Brain pericyte (primary cell): ENCODE measurements at places on chromosomes 7 and 10.

- peak; percentile 60 for DNase-seq
Measured at GRCh38 chr10:15571575-15571974, 148.1 kb downstream of the ITGA8 start.

- peak; percentile 40 for DNase-seq
Measured at GRCh38 chr7:111734954-111735660, 172.8 kb upstream of the IMMP2L start.

DNA sequence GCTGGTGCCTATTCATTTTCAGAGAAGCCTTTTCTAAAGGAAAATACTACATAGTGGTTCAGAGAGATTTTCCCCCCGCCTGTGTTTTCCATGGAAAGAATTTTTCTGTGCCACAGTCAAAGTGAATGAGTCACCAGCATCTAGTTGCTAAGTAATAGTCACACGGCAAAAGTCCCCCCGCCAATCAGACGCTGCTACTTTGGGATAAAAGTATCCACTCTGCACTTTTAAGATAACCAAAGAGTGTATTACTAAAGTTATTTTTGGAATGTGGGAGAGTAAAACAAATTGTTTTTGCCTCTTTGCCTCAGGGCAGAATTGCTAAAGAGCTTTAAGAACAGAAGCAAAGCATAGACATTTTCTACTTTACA, 23.5 kb downstream of the ABLIM1 start:
- DNase-seq = no peak

- DNase-seq = no peak
Measured at GRCh38 chr7:39527296-39527695, 38.9 kb upstream of the YAE1 start.

DNA sequence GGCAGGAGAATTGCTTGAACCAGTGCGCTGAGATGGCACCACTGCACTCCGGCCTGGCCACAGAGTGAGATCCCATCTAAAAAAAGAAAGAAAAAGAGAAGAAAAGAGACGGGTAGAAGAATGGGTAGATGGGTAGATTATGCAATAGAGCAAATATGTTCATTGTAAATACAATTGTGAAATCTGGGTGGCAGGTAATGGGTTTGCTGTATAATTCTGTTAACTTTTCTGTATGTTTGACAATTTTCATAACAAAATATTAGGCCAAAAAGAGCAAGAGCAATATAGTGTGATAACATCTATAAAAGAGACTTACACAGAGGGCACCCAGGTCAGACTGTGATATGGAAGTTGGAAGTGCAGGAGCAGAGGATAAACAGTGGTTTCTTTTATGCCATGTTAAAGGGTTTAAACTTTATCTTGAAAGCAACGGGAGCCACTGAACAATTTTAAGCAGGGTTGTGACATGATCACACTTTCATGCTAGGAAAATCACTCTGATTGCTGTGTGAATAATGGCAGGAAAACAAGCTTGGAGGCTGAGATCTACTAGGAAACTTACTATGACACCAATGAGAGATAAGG, 6.7 kb upstream of the COL28A1 start:
- DNase-seq = no peak

- no peak for DNase-seq
Measured at GRCh38 chr7:106486331-106486730, 174.6 kb downstream of the CCDC71L start.

DNA sequence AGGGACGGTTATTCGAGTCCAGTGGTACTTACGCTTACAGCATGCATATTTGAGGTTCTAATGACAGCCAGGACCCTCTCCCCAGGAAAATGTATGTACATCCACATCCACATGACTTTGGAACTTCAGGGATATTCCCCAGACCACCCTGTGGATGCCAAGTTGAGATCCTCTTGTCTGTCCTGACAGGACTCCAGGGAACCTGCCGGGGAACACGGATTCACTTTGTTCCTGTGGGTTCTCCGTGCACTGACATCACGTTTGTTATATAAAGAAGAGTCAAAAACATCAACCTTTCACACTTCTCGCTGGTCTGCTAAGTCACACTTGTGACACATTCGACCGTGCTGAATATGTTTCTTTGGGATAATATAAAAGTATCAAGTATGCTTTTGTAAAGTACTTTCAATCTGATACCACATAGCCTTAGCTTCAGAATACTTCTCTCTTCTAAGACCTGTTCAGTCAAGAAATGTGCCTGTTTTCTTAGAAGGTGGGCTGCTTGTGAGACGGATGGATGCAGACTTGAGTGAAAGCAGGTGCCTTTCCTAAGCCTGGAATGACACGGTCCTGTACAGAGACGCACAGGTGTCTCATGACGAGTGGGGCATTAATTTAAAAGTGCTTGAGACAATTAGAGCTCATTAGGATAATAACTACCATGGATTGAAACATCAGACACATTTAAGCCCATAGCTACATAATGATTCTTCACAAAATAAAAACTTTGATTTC, 38.7 kb downstream of the CALML5 start:
- DNase-seq = no peak

DNA sequence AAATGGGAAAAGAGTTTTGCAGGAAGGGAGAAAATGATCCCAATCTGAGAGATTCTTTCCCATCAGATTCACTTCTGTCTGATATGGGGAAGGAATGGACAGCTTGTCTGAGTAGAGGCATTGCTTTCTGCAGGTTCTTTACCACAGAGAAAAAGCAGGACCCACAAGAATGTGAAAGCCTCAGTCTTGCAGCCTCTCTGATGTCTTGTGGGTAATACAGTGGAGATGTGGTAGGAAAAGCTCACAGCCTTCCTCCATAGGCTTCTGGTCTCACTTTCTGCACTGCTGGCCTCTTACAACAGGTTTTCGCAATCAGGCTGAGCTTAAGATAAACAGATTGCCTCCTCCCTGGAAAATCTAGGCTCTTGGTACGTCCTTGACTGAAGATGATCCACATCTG, 551 bp downstream of the IFIT1 start:
- no peak for DNase-seq

- DNase-seq = no peak
Measured at GRCh38 chr10:113534423-113534822, 18.4 kb upstream of the HABP2 start.

- DNase-seq = no peak
Measured at GRCh38 chr7:16933296-16934279, 51.8 kb upstream of the AGR3 start.

- DNase-seq = no peak
Measured at GRCh38 chr7:148296994-148297644, 293.4 kb upstream of the C7orf33 start.

- DNase-seq = no peak
Measured at GRCh38 chr7:24786306-24786705, 29.0 kb upstream of the GSDME start.

- no peak for DNase-seq
Measured at GRCh38 chr7:30928254-30928872, 16.7 kb downstream of the AQP1 start.

DNA sequence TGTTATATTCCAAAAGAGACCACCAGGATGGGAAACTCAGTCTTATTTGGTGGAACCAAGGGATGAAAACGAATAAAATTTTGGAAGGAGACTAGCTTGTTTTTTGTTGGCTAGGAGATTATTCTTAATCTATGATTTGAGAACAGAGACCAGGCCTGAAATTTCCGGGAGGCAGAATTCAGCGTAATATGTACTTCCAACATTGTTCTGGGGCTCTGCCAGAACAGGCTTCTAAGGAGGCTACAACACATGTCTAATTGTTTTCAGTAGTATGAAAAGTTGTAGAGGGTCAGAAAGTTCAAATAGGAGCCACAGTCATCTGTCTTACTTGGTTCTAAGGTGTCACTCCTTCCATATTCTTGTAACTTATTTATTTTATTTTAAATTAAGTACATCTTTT, 1.7 kb downstream of the DDX21 start:
- no peak for DNase-seq

- no peak for DNase-seq
Measured at GRCh38 chr10:22379059-22379458, 33.8 kb downstream of the SPAG6 start.

GRCh38 chr10:59362144-59362958, at the start of gene FAM13C:
Gene FAM13C, minus strand, starts transcription at chr10:59362549. Its CDS starts 89 bp downstream, at chr10:59362460.
- DNase-seq = peak; percentile 20

- DNase-seq = no peak
Measured at GRCh38 chr10:104324221-104324686, 14.0 kb downstream of the ITPRIP start.

- no peak for DNase-seq
Measured at GRCh38 chr10:77824908-77825307, 101.6 kb downstream of the DLG5 start.

GRCh38 chr10:91864744-91865143, 44.5 kb downstream of the FGFBP3 start:
- no peak for DNase-seq

- no peak for DNase-seq
Measured at GRCh38 chr7:3028758-3029093, 14.9 kb downstream of the CARD11 start.

DNA sequence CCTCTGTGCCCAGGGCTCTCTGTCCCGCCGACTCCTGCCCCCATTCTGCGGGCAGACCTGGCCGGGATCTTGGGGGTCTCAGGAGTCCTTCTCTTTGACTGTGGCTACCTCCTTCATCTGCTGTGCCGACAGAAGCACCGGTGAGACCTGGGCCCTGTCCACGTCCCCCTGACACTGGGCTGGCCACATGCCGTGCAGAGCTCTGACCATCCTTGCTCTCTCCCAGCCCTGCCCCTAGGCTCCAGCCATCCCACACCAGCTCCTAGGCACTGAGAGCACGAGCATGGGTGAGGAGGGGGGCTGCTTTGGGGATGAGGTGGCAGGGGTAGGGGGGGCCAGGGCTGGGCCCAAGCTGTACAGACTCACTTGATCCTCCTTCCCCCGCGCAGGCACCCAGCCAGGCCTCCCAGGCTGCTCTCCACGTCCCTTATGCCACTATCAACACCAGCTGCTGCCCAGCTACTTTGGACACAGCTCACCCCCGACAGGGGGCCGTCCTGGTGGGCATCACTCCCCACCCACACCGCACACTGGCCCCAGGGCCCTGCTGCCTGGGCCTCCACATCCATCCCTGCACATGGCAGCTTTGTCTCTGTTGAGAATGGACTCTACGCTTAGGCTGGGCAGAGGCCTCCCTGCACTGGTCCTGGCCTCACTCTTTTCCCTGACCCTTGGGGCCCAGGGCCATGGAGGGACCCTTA, 4.8 kb upstream of the PILRB start:
- no peak for DNase-seq

DNA sequence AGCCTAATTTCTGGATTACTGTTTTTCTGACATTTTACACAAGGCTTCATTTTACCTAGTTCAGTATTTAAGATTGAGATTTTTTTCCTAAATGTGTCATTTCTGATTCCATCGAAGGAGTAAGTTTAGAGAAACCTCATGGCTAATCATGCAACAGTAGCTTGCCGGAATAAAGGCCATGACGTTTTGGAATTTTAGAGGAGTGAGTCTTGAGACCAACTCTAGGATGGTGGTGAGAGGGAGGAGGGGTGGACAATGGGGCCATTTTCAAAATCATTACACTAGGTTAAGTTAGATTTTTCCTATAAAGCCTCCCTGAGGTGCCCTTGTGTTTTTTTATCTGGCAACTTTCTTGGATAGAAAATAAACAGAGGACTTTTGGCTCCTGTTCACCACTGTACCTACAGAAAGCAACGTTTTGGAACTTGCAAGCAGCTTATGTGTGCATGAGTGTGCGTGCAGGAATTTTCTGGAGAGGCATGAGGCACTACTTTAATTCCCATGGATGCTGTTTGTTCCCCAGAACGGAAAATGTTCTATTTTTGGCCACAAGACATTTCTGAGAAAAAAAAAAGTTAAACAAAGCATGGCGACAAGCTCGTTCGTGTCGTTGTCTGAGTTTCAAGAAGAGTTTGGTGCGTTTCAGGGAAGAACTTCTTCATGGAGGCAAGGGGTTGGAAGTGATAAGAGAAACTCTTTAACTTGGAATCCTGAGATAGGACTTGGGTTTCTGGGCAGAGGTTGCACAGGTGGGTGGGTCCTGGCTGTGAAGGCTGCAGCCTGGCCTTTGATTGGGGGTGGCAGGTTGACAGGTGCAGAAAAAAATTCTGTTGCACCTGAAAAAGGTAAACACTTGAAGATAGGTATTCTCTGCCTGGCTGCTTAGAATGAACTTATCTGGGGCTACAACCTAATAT, 178.1 kb downstream of the PTEN start:
- no peak for DNase-seq

DNA sequence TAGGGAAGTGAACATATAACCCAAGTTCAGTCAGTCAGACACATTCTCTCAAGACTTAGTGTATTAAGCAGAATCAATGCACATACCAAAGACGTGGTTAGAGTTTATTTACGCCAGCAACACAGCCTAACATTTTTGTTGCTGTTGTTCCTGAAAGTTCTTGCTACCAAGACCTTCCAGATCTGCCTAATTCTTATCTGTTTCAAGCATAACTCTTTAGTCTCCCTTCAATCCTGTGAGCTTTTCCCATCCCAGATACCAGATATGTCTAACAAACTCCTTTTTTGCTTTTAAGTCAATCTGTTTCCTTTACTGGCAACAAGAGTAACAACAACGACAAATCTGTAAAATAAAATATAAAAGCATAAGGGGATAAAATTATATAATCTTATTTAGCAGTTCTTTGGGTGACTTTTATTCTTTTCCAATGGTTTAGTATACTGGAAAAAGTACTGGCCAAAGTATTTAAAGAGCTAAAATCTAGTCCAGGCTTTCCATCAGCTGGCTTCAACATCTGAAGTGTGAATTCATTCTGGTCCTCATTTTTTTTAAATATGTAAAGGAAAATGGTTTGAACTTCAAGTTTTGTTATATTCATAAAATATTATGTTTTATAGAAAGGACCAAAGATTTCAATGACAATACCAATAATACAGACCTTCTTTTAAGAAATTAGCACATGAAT, 193.8 kb downstream of the IMMP2L start:
- no peak for DNase-seq

DNA sequence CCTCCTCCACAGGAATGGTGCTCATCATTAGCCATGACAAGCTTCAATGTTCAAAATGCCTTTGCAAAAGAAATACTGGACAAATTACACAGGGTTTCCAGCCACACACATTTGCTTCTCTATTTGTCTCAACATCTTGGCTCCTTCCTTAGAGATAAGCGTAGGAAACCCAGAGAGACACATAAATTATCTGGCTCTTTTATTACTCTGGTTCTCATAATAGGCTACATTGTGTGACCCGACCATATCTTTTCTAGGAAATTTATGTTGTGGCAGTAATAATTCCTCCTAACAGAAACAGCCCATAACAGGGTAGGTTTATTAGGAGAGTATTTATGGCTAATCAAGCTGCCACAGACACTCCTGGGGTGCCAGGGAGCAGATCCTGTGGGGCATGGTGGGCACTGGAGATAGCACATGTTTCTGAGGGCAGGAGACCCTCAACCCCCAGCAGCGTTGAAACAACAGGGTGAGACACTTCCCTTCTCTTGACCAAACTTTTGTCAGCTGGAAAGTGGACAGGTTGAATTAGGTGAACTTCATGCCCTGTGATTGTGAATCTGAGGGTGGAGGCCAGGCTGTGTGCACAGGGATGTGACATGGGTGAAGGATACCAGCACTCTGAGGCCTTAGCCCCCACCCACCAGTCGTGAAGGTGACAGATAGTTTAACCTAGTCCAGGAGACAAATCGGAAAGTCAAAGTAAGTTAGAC, 295.9 kb upstream of the ZNF32 start:
- no peak for DNase-seq
